ENCODE measurements at places on chromosomes 5 and 9.

- no peak for DNase-seq
Measured at GRCh38 chr5:169577951-169578350, 5.6 kb upstream of the SPDL1 start.

DNA sequence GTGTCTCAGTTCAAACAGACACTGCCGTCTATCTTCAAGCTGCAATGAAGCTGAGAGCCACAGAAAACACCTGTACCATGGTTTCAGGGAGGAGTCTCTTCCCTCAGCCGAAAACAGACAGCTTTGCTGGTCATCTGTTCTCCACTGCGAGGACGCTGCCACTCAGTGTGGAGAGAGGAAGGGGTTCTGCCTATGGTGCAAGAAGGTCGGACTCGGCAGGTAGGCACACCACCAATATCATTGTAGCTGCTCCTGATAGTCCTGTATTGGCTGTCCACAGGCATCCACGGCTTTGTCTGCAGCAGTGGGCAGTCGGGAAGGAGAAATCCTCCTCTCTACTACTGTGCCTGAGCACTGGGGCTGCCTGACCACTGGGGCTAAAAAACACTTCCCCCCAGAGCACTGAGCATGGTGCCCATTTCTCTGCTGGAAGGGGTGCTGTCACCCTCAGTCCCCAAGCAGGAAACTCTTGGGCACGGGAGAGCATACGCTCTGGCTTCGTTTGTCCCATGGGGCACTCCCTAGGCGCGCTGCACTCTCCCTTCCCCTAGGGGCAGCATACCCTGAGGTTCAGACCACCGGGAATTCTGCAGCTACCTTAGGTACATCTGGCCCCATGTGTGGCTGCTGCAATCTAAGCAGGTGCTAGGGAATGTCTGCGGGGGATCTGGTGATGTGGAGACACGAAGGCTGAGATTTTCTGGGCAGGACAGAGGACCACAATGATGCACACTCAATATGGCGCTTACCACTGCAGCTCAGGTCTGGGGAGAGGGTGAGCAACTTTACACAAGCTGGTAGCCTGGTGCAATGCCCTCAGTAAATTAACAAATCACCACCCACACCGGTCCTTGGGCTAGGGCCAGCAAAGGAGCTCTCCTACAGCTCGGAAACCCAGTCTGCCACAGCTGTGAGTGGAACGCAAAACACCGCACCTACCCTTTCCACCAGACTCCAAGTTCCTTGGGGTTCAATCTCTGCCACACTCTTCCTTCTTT, 880.9 kb upstream of the SEMA6A start:
- peak; percentile 22 for DNase-seq

- peak; percentile 73 for DNase-seq
Measured at GRCh38 chr5:78964889-78965288, 20.2 kb downstream of the ARSB start.

- DNase-seq, result peak; percentile 58
Measured at GRCh38 chr9:9747787-9748186, 865.0 kb downstream of the PTPRD start.

GRCh38 chr5:1796371-1797102, 3.1 kb downstream of the MRPL36 start:
- no peak for DNase-seq

GRCh38 chr5:38258319-38259061, at the start of gene EGFLAM:
EGFLAM (plus strand) TSS chr5:38258559; CDS start chr5:38258755, 196 bp downstream.
- no peak for DNase-seq

- DNase-seq, result no peak
Measured at GRCh38 chr9:133050781-133051180, 11.0 kb upstream of the CEL start.

DNA sequence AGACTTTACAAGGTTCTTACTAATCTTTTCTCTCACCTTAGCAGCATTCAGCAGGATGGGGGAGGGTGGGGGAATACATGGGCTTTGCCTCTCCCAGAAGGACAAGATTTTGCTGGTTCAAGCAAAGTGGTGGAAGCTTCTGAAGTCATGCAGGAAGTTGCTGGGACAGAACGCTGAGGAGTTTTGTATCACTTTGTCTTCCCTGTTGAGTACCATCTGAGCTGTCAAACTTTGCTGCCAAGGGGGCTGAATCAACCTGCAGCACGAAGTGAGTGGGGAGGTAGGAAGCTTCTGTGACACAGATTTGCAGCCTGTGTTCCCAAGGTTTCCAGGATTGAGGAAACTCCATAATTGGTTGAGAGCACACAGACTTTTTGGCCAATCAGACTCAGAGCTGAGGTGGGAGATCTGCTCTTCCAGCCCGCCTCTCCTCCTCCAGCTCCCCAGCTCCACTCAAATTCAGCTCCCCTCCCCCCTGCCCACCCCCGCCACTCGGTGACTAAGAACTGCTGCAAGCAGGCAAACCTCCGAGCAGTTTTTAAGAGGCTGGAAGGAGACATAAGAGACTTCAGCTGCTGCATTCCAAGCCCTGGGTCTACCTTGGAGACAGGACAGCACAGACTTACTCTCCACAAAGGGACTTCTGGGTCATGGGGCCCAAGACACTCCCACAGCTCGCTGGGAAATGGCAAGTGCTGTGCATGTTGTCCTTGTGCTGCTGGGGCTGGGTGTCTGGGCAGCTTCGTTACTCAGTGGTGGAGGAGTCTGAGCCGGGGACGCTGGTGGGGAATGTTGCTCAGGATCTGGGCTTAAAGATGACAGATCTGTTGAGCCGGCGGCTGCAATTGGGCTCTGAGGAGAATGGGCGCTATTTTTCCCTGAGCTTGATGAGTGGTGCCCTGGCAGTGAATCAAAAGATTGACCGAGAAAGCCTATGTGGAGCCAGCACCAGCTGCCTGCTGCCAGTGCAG, at the start of gene PCDHGC5:
TSS of gene PCDHGC5 (plus strand) at position 491 of the 971 bp plus-strand sequence. CDS start at position 651, 160 bp downstream.
- peak; percentile 82 for DNase-seq

- peak; percentile 50 for DNase-seq
Measured at GRCh38 chr9:130579738-130580463, 524 bp downstream of the FUBP3 start.

GRCh38 chr9:16426716-16427115, 443.8 kb downstream of the BNC2 start:
- DNase-seq, result no peak

- no peak for DNase-seq
Measured at GRCh38 chr9:92474587-92474986, 7.7 kb downstream of the ASPN start.

GRCh38 chr9:112945620-112946208, 55.0 kb upstream of the SLC46A2 start:
- DNase-seq, result no peak

- no peak for DNase-seq
Measured at GRCh38 chr9:135442075-135442474, 37.5 kb upstream of the PPP1R26 start.

- DNase-seq, result no peak
Measured at GRCh38 chr9:9045072-9045471, 1245.5 kb upstream of the DMAC1 start.

DNA sequence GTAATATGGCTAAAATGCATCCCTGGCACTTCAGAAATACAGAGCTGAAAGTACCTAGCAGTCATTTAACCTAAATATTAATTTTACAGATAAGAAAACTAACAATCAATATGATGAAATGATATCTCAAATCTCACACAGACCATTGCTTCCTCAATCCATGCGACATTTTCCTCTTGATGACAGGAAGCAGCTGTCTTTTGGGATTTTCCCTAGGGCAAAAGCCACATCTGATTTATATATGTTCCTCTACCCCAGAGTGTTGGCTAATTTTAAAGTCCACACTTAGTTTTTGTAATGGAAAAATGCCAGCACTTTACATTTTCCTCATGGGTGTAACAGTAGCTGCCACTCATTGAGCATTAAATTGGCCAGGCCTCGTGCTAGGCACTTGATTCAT, 47.7 kb upstream of the ITGA1 start:
- no peak for DNase-seq

GRCh38 chr5:79420248-79420647, 93.7 kb downstream of the HOMER1 start:
- DNase-seq, result no peak

GRCh38 chr5:173962436-173962972, 26.5 kb upstream of the C5orf47 start:
- DNase-seq, result no peak

DNA sequence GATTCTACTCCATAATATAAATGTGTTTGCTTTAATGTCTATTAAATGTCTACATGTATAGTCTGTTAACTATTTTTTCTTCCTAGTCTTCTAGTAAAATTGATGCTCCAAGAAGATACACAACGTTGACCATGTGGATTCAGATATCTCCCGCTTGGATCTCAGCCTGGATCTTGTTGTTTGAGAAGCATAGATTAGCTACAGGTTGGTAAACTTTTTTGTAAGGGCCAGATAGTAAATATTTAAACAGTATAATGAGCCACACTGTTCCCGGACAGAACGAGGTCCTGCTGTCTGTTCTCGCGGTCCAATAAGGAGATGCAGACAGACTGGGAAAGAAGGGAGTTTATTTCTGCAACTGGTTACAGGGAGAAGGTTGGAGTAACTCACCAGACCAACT, 86.2 kb upstream of the IL12B start:
- no peak for DNase-seq

DNA sequence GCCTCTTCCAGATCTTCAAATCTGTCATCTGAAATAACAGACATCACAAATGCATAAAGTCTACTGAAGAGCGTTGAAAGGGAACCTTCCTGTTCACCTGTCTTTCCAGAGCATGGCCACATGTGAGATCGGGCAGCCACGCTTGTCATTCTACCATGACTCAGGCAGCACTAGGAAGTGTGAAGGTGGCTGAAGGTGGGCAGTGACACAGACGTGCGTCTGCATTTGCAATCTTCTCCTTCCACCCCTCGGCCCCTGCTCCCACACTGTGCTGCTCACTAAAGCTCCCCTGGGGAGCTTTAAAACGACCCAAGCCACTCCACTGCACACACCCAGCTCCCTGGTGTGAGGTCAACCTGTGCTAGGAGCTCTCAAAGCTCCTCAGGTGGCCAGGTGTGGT, 2.5 kb downstream of the ENTR1 start:
- DNase-seq, result no peak

GRCh38 chr9:133513214-133514100, 11.3 kb downstream of the MYMK start:
- DNase-seq, result no peak

DNA sequence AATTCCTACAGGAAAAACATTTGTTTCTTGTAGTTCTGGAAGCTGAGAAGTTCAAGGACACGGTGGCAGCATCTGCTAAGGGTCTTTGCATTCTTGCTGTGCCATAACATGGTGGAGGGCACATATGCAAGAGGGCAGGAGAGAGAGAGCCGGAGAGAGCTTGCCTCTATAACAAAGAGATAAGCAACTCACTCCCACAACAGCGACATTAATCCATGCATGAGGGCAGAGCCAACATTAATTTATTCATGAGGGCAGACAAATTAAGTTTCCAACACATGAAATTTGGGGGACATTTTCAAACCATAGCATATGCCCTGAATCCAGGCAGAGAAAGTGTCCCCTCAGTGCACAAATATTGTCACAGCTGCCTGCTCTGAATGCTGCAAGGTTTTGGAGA, 4.4 kb upstream of the GTF3C5 start:
- DNase-seq, result no peak

- DNase-seq, result no peak
Measured at GRCh38 chr5:89706731-89707130, 702.8 kb downstream of the CETN3 start.

- DNase-seq, result no peak
Measured at GRCh38 chr9:87635656-87636501, 90.0 kb upstream of the CTSL start.

DNA sequence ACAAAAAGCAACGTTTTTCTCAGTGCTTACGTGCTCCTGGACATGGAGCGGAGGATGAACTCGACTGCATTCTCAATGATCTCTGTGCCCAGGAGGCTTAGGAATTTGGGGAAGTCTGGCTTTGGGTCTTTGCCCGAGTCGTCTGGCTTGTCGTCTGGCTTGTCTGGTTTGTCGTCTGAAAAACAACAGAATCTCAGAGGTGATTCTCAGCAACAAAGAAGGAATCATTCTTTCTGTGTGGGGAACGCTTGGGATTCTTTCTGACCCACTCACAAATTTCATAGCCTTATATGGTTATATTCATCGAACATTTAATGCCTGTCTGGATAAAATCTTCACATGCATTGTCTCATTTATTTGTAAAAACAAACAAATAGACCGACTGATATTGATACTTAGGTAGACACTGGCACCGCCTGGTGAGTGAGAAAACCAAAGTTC, 4.7 kb downstream of the C5orf46 start:
- no peak for DNase-seq

DNA sequence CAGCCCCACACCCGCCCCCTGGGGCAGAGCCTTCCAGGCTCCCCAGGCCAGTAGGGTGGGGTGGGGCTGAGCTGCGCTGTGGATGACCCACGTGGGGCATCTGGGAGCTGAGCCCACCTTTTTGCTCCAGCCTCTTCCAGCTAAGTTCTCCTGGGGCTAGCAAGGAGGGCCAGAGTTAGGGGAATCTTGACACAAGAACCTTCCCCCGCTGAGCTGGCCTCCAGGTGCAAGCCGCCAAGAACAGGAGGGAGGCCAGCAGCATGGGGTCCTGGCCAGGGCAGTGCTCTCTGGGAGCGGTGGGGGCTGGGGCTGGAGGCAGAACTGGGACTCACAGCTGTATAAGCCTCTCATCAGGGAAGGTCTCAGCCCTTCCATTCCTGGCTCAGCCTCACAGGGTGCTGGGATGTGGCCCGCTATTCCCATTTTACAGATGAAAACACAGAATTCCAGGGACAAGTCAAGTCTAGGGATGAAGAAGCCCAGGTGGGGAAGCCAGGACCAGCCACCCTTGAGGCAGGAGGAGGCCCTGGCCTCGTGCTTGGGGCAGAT, 21.5 kb downstream of the SARDH start:
- no peak for DNase-seq

DNA sequence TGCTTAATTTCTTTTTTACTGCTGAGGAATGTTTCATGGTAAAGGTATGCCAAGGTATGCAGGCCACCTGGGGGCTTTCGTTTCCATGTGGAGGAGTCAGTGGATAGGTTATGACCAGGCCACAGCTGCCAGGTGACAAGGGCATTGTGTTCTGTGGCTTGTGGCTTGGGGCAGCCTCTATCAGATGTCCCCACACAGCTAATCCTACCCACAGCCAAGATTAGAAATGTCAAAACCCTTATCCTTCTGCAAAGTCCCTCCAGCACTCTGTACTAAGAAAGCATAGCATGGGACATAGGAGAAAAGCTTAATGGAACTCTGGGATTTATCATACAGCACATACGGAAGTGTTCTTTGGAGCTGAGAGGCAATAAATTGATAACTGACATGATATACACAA, 171.2 kb upstream of the S1PR3 start:
- DNase-seq, result no peak

- DNase-seq, result peak; percentile 67
Measured at GRCh38 chr9:113012492-113012891, 500 bp upstream of the ZNF883 start.

GRCh38 chr5:137641148-137641547, 94.7 kb downstream of the KLHL3 start:
- DNase-seq, result no peak

- DNase-seq, result no peak
Measured at GRCh38 chr5:171789353-171789752, 3.7 kb downstream of the SMIM23 start.

DNA sequence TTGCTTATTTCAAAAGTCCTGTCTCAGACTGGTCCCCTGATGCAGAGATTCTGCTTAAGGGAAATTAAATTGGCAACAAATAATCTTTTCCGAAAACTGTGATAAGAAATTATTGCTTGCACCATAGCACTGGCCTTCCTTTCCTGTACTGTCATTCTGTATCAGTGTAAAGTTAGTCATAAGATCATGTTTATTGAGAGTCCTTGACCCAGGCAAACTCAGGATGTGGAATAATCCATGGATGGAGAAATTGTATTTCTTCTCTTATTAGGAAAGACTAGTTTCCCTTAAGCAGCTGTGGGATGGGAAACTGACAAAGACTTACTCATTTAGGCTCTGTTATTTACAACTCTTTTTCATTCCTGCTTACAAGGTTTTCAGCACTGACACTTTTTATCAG, 83.0 kb upstream of the RANBP6 start:
- DNase-seq, result no peak

Data from RKO (cell line).